ENCODE measurements at places on chromosomes 13 and 19.

DNA sequence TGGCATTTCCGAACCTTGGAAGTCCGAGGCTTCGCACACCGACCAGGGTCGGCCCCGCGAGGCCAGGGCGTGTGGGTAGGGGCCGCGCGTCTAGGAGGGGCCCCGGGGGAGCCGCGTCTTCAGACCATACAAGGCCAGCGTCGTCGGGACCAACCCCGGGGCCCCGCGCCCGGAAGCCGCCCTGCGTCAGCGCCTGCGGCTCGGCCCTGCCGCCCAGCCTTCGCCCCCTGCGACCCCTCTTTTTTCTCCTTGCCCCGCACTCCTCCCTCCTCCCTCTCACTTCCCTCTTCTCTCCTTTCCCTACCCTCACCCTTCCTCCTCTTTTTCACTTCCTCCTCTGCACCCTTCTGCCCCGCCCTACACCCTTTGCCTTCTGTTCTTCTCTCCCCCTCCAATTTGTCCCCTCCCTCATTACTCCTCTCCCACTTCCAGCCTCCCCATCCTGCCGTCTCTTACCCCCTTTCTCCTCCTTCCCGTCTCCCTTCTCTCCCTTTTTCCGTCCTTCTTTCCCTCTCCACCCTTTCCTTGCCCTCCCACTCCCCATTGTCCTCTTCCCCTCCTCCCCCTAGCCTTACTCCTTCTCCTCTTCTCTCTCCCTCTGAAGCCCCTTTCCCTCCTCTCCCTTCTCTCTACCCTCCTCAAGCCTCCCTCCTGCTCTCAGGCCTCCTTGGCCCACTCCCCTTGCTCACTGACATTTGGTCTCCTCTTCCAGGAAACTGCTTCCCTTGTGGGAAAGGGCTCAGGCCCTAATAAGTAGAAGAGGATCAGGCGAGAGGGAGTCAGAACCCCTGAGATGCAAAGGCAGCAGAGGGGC is 2.2 kb upstream of the PLEKHG2 start:
- DNase-seq, result no peak

- peak; percentile 31 for DNase-seq
Observed at GRCh38 chr19:18112989-18113478, 15.5 kb downstream of the MAST3 start.

GRCh38 chr13:36352350-36352749 is 6.2 kb upstream of the SPART start:
- DNase-seq, result no peak

DNA sequence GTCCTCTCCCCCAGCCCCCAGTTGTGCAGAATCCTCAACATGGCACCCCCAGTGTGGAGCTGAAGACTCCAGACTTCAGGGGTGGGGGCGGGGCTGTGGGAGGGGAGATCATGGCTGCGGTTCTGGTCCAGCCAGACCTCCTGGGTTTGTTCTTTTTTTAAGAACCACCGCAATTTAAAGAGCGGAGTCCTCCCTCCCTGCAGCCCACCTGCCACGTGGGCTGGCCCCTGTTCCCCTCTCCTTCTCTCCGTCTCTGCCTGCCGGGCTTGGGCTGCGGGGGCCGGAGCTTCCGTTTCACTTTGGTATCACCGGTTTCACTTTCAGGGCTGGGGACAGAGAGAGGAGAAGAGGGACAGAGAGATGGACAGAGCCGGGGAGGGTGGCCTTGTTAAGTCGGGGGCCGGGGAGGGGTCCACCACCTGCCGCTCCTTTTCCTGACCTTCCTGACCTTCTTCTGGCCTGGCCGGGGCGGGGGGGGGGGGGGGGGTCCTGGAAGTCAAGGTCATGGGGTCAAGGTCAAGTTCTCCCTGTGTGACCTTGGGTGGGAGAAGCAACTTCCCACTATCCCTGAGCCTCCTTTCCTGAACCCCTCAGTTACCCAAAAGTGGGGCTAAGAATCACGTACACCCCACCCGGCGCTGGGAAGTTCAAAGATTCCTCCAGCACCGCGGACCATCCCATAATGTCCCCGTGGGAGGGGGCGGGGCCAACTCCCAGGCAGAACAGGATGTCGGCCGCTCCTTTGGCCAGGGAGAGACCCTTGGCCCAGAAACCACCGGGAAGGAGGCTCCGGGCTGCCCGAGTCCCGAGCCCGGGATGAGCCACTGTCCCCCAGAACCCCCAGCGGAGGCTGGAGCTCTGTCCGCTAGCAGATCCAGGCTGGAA is 11.3 kb upstream of the ZBTB7A start:
- DNase-seq, result no peak

GRCh38 chr13:44872751-44873150 is 116.5 kb downstream of the NUFIP1 start:
- DNase-seq, result no peak

DNA sequence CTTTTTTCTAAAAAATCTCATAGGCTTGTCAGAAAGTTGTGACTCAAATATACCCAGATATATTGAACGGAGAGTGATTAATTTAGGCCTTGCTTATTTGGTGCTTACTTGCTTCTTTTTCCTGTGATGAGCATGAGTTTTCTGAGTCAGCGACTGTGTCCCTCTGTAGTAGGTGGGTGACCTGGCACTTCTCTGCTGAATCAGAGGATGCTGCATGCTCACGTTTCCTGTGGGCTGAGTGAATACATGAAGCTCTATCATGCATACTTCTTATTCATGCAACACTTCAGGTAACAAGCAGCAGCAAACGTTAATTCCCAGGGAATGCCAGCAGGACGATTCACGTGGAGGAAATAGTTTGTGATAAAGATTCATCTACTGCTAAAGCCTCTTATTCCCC is 245.0 kb downstream of the KLF5 start:
- no peak for DNase-seq

GRCh38 chr19:48210005-48210404 is 39.5 kb downstream of the ZSWIM9 start:
- no peak for DNase-seq

- DNase-seq, result no peak
Observed at GRCh38 chr19:54137699-54138488, at the start of gene CNOT3. TSS of gene CNOT3 (plus strand) at chr19:54137762. CDS start at chr19:54142979, 5,217 bp downstream.

GRCh38 chr13:75489502-75490263 is 7.7 kb upstream of the TBC1D4 start:
- DNase-seq, result no peak
